Prostate gland (tissue), 2 donors: ENCODE measurements at places on chromosomes 16 and 17. TPM values are rescaled to one million over a fixed set of nuclear protein-coding genes. Genes with fewer than 3 reads are reported as not detected.

GRCh38 chr16:5062790-5063765 lies 2.7 kb downstream of the C16orf89 start:
- no peak for DNase-seq

DNA sequence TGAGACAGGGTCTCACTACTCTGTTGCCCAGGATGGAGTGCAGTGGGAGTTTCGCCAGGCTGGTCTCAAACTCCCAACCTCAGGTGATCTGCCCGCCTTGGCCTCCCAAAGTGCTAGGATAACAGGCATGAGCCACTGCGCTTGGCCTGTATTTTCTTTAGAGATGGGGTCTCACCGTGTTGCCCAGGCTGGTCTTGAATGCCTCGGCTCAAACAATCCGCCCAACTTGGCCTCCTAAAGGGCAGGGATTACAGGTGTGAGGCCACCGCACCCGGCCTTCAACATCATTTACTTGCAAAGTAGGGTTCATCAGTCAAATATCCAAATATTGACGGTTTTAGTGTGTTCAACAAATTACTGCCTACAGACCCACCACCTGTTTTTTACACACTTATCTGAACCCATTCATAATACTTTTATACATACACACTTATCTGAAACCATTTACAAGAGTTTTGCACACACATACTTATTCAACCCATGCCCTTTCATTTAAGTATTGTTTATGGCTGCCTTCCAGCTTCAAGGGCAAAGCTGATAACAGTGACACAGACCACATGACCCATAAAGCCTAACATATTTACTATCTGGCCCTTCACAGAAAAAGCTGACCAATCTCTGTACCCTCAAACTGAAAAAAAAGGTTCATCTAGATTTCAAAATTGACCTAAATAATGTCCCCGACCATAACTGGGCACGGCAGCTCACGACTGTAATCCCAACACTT lies 11.9 kb downstream of the TMEM170A start:
- no peak for DNase-seq

- no peak for DNase-seq
These were observed 235.6 kb upstream of the GSE1 start for GRCh38 chr16:85377388-85378144.

DNA sequence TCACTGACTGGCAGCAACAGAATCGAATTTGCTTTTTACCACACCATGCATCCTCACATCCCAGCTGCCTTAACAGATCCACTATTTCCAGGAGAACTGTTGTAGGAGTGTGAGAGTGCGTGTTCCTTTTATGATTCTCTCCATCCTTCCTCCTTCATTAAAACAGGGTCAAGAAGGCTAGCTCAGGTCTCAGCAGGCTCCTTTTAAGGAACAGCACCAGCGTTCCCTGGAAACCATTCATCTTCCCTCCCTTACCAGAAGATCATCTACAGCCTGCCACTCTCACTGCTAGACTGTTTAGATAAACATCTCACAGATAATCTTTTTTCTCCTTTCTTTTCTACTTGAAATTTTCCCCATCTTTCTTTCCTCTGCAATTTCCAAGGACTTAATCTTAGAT lies 1531.9 kb upstream of the CDH8 start:
- DNase-seq = no peak

DNA sequence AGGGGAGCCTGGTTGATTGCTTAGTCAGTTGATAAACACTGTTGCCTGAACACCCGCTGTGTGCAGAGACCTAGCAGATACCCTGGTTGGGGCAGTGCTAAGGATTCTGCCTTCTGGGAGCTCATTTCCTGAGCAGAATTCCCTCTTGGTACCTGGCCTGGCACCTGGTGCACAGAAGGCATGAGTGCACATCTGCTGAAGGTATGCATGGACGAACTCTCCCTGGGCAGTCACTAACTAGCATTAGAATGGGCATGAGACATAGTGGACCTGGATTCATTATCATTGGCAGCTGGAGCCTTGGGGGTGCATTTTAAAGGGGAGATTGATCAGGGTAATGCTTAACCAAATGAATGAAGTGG lies 13.1 kb downstream of the ADCY7 start:
- DNase-seq = no peak

GRCh38 chr16:76535-77272 lies 1.3 kb upstream of the MPG start:
- no peak for DNase-seq

GRCh38 chr16:81204798-81205680 lies 33.5 kb upstream of the BCO1 start:
- no peak for DNase-seq

DNA sequence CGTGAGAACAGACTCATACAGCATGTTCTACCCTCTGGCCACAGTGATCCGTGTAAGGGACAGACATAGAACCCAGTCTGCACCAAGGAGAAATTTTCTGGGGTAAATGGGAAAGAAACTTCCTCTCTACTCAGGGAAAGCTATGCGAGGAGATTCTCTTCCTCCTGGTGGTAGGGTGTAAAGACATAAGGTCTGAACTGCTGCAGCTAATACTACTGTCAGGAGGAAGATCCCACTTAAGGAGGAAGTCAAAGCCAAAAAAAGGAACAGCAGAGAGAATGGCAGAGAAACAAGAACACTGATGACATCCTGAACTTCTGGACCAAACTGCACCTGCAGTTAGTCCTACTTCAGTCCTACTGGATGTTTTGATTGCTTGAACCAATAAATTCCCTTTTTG lies 7.1 kb upstream of the TM4SF5 start:
- no peak for DNase-seq

GRCh38 chr17:22516861-22517636 lies 824.7 kb downstream of the KCNJ18 start:
- no peak for DNase-seq

- DNase-seq = no peak
These were observed 17.9 kb downstream of the SNX29 start for GRCh38 chr16:11994143-11995119.

DNA sequence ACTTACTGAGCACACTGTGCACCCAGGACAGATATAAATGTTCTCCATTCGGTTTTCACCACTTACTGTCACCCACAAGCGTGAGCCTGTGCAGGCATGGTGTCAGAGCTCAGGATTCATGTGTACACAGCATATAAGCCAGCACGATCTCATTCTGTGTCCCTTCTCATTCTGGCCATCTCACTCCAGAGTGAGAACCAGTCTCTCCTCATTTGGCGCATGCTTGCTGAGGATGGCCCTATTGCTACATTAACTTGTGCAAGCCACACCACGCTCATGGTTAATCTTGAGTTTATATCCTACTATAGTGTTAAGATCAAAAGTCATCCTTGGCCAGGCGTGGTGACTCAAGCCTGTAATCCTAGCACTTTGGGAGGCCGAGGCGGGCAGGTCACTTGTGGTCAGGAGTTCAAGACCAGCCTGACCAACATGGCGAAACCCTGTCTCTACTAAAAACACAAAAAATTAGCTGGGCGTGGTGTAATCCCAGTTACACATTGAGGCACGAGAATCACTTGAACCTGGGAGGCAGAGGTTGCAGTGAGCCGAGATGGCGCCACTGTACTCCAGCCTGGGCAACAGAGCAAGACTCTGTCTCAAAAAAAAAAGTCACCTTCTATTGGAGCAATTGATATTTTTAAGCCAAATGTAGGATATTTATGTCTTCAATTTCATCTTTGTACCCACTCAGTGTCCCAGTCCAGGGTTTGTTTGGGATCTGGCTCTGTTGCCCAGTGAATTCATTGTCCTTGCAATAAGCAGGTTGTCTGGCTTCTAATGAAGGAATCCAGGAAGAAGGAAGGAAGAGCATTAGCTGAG lies 20.9 kb downstream of the SOCS1 start:
- no peak for DNase-seq

DNA sequence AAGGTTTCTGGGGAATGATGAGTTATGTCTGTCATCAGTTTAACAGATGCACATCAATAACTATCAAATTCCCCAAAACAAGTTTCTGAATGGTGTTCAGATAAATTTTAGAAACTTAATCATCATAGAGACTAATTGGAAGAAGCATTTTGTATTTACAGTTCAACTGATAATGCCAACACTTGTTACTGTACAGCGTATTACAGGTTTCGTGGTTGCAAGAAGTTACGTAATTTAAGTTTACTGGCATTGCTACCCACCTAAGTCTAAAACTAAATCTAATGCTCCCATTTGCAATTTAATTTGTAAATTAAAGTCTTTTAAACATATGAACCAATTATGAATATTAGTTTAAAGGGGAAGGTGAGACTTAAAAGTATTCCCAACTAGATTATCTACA lies 3.0 kb downstream of the SRSF1 start:
- no peak for DNase-seq

GRCh38 chr17:561116-561515 lies 153.5 kb downstream of the VPS53 start:
- DNase-seq = no peak

DNA sequence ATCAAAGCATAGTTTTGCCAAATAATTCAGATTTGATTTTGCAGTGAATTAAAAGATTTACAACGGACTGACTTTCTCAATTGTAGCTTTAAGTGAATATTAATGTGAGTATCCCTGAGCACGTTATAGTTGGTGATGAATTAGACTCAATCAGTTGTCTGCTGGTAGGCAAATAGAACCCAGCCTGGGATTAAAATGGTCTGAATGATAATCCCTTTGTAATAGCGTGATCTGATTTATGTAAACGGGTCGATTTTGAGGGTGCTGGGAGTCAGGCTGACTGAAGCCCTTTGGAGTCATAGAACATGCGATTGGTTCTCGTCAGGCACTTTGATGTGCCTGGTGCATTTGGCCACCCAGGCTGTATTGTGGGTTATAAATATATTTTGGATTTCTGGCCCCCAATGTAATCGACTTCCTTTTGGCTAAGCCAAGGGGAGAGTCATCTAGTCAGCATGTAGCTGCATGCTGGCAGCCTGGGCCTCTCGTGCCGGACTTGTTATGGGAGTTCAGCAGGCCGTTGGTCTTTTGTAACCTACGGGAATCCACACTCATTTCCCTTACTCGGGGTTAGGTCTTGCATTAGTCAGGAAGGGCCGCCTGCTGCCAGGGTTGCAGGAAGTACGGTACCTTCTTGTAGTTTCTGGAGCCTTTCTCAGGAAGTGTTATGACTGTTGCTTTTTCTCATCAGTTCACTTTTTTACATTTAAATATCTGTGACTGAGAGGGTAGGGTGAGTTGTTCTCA lies 5.4 kb downstream of the PGS1 start:
- peak; percentile 80 for DNase-seq

- no peak for DNase-seq
These were observed 66.4 kb upstream of the MPHOSPH6 start for GRCh38 chr16:82236415-82236814.

- DNase-seq = no peak
These were observed 62.4 kb downstream of the VAT1L start for GRCh38 chr16:77850636-77851333.

GRCh38 chr16:89123001-89123830 lies 29.6 kb downstream of the ACSF3 start:
- DNase-seq = no peak

GRCh38 chr17:9643611-9644010 lies 1.7 kb upstream of the USP43 start:
- DNase-seq = no peak

DNA sequence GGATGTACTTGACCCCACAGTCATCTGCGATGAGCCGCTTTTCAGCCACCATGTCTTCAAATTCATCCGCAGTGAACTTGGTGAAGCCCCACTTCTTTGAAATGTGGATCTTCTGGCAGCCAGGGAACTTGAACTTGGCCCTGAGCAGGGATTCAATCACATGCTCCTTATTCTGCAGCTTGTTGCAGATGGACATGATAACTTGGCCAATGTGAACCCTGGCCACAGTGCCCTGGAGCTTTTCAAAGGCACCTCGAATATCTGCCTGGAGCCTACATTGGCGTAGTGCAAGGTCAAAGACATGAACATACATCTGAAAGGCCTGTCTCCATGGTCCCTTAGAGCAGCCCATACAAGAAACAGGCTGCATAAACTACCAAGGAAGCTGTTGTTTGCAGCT lies 1.8 kb upstream of the TENT4B start:
- no peak for DNase-seq

DNA sequence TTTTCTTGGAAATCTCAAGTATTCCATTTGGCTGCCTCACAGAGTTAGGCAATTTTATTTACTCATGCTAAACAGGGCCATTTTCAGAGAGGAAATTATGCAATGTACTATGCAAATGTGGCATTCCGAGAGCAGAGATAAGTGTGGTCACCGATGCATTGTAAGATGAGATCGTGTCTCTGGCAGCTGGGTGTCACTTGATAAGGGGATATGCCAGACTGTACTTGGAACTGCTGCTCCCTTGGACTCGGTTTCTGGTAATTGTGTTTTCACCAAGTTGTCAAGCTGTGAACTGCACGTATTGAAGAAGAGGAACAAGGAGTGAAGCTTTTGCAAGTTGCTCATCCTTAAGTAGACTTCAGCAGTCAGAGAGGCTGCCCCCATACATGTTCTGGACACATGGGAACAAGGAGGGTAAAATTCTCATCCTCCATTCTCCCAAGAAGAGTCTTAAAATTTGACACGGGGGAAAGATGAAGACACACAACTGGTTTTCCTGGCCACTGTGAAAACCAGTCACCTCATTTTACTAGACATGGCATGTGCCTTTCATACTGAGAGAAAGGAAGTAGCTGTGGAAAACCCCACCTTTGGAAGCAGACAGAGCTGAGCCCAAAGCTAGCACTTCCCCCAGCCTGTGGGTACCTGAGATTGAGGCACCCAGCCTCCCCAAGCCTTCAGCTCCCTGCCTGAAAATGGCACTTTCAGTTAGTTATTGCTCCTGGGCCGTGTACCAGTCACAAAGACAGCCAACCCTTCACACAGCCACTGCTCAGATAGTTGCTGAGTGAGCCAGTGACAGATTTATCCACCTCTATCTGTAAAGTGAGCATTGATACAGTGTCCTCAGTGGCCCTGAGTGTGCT lies 150.7 kb downstream of the SOCS1 start:
- peak; percentile 9 for DNase-seq

DNA sequence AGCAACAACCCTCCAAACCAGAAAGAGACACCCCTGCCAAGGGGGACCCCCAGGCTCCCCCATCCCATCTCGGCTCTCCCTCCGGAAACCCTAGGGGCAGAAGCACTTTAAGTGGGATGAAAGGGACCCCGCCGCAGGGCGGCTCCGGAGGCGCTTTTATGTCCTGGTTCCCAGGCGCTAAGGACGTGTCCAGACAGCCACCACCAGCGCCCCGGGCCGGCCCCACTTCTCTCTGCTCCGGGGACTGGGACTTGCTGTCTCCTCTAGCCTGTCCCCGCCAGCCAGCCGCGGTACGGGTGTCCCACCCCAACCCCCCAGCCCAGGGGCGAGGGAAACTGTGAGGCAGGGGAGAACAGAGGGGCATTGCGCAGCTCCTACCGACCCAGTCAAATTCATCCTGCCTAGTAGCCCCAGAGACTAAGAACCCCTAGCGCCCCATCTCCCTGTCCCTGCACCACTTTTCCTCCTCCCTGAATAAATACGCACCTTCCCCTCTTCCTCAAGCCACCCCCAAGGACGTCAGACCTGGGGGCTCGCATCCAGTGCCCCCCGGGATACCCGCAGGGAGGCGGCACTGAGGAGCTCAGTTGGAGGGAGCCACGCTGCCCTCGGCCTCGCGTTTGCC lies 4.1 kb downstream of the SP6 start:
- no peak for DNase-seq

- DNase-seq = peak; percentile 83
These were observed 174.8 kb downstream of the PRKCB start for GRCh38 chr16:24010440-24011089.

Gene PRSS27
- total RNA-seq = 6.9 TPM

Gene RAC3
- total RNA-seq = 41.8 TPM

Gene NT5M
- total RNA-seq = 7.6 TPM

Gene C17orf78
- total RNA-seq = not detected

Gene HOXB1
- not detected for total RNA-seq

Gene C16orf92
- not detected for total RNA-seq

Gene TLK2
- 47.6 TPM for total RNA-seq

Gene B3GNT9
- 37.3 TPM for total RNA-seq

Gene CA5A
- not detected for total RNA-seq

Gene CACNA1G
- total RNA-seq = 3.4 TPM

Gene ARHGAP23
- 204 TPM for total RNA-seq

Gene CPHXL
- not detected for total RNA-seq

Gene PRSS53
- 2.5 TPM for total RNA-seq
